ENCODE measurements at places on chromosomes 16 and 17.

- DNase-seq = no peak
These were observed 9.4 kb downstream of the RAB40B start for GRCh38 chr17:82689077-82689476.

DNA sequence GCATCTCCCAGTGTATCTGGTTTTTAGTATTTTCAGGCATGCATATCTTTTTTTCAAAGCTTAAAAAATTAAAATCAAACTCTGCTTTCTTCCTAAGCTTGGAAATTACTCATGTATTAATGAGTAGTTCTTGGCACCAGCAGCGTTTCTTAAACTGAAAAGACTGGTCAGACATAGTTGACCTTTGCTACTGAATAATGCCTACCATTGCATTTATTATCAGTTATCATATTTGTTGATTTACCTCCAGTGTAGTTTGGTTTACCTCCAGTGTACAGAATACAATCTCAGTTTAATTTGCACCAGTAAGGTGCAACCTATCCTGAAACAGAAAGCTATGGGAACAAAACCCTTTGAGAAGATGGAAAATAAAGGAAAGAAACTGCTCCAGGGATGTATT, 34.5 kb upstream of the EVI2A start:
- DNase-seq = no peak

DNA sequence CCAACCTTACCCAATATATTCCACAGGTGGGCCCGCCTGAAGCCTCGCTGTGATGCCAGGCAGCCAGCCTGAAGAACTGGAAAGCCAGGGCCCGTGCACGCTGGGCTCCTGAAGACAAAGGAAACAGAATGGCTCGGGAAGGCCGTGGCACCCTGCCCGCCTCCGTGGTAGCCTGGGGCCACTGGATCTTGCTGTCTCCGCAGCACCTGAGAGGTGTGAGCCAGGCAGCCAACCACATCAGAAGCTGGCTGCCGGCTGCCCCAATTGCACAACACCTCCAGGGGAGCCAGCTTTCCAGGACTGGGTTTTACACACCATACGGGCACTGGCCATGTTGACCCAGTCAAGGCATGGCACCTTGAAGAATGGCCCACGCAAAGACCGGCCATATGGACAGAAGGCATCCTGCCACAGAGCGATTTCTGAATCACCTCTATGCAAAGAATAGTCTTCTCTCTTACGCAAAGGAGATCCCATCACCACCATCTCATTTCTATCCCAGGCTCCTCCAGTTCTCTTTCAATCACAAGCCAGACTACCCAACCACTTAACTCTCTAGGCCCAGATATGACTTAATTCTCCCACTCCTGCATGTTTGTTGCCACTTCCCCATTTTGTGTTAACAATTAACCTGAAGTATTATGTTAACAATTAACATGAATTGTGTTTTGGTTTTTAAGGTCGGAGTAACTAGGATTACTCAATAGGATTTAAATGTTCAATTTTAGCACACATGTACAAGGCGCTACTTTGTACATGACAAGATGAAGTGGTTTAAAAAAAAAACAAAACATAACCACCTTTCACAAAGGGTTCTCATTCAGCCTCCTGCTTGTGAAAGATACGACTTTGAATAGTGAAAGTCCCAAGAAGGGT, 32.1 kb downstream of the ZFHX3 start:
- no peak for DNase-seq

DNA sequence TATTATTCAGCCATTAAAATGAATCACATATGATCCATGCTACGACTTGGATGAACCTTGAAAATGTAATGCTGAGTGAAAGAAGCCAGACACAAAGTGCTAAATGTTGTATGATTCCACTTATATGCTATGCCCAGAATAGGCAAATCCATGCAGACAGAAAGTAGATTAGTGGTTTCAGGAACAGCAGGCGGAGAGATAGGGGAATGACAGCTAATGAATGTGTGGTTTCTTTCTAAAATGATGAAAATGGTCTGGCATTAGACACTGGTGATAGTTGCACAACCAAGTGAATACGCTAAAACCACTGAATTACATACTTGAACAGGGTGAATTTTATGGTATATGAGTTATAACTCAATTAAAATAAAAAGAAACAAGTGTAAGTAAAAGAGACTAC, 121.8 kb upstream of the NOG start:
- DNase-seq = no peak

DNA sequence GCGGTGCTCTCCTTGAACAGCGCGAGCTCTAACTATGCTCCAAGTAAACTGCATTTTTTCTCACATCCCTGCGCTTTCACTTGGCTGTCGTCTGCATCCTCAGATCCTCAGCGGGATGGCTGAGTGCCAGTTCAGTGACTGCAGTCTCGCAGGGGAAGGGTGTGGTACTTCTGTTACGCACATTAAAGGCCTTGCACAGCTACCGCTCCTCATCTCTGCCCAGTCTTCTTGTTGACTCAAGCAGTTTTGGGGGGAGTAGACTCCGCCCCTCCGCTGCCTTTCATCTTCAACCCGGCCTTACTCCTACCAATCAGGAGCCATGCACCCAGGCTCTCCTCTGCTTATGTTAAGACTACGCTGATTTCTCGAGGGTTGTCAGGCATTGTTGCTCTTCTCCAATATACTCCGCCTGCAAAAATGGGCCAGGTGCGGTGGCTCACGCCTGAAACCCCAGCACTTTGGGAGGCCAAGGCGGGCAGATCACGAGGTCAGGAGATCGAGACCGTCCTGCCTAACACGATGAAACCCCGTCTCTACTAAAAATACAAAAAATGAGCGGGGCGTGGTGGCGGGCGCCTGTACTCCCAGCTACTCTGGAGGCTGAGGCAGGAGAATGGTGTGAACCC, 10.0 kb downstream of the ATP5PD start:
- peak; percentile 94 for DNase-seq

- DNase-seq = no peak
These were observed 3.9 kb downstream of the SPATA20 start for GRCh38 chr17:50550661-50551432.

- no peak for DNase-seq
These were observed 22.3 kb upstream of the PABPN1L start for GRCh38 chr16:88888461-88889387.
